ENCODE measurements at places on chromosomes 3 and 15.

DNA sequence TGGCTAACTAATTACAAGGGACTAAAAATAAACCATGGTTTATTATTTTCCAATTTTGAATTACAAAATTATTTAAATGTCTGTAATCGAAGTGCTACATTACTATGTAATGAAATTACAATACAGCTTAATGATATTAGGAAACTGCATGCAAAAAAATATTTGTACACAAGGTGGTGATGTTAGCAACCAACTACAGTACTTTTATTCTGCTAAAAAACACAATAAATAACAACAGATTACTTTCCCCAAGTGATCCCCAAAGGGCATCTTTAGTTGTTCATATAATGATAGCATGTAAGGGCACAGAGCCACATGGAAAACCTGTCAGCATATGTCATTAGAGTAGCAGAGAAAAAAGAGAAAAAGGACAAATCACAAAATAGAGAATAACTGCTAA is 147.5 kb upstream of the SOX2 start:
- DNase-seq = no peak

DNA sequence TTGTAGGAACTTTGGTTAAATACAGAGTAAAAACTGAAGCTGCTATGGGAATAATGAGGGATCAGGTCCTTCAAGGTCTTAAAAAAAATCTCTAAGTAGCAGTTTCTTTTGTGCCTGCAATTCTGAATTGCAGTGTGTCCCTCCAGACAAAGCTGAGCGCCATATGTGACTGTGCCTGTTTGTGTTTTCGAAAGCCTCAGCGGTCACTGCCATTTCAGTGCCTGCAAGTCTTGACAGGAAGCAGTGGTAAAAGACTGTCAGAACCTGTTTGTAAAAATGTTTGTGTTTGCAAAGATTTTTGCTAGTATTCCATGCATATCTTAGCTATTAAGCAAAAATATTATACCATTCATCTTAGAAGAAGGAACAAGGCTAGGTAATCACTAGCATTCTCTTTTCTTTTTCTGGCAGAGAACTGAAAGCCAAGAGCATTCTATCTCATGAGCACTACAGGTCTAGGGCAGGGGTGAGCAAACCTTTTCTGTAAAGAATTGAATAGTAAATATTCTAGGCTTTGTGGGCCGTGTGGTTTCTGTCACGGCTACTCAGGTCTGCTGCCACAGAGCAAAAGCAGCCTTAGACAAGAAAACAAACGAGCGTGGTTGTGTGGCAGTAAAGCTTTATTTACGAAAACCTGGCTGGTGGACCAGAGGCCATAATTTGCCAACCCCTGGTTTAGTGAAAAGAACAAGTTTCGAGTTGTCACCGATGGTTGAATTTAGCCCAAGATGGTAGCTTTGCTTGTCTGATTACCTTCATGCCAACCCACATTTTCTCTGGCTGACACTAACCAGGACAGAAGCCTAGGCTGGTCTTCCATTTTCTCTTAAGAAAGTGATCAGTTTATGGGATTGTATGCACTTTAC is 134.4 kb downstream of the CACNA1D start:
- no peak for DNase-seq

GRCh38 chr3:131393868-131394267 is 12.3 kb downstream of the NUDT16 start:
- DNase-seq = no peak

- DNase-seq = no peak
These were observed 116.7 kb downstream of the WDR76 start for GRCh38 chr15:43943511-43943910.

GRCh38 chr3:186566772-186567071 is 417 bp downstream of the TBCCD1 start:
- DNase-seq = no peak

DNA sequence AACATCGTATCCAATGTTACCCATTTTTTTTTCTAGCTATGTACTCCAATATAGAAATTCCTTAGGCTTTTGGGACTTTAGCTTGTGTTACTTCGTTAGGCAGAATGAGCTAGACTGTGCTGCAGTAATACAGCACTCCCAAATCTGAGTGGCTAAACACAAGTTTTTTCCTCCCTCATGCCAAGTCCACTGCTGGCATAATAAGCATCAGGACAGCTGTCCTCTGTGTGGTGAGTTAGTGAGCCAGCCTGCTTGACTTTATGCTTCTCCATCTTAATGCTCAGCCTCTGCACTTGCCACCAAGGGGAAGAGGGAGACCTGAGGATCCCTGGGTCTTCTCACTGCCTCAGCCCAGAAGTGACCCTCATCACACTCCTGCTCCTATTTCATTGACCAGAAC is 18.2 kb upstream of the ACOX2 start:
- no peak for DNase-seq

DNA sequence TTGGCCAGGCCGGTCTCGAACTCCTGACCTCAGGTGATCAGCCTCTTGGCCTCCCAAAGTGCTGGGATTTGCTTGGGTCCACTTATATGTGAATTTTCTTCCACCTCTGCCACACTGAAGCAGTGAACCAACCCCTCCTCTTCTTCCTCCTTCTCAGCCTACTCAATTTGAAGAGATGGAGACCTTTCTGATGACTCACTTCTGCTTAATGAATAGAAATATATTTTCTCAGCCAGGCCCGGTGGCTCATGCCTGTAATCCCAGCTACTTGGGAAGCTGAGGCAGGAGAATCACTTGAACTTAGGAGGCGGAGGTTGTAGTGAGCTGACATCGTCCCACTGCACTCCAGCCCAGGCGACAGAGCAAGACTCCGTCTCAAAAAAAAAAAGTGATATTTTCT is 46.8 kb upstream of the GATM start:
- DNase-seq = no peak
